CD4-positive, alpha-beta T cell treated with Interleukin-4 for 4 hours (primary cell): ENCODE measurements at places on chromosomes 16 and 17.

DNA sequence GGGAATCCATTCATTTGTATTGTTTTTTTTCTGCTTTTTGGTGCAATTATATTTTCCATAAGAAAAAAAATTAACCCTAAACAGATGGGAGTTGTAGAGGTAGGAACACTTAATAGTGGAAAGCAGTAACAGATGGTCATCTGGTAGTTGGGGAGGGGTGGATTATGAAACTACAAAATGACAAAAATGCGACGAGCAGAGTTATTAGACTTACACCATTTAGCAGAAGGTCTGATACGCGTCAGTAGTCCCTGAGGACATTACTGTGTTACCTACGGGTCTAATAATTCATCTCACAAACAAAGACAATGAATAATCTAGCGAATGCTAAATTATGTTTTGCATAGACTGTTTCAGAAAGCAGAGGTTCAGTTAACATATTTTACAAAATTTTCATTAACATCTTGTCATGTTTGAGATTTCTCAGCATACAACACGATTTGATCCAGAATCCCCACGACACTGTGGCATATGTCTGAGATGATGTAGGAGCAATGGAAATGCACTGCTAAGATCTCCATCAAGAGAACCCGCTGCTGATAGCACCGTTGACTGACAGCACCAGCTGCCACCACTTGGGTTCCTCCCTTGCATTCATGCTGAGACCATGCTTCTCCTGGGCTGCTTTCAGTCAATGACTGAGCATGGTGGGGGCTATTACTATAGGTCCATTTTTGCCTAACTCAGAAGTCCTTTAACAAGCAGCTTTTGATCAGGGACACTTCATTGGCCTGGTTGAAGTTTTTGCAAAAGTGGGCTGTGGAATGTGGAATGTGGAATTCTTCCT, 182.2 kb upstream of the CPHXL start:
- no peak for DNase-seq

- DNase-seq = no peak
Measured at GRCh38 chr16:66304961-66305360, 61.5 kb upstream of the CDH5 start.

DNA sequence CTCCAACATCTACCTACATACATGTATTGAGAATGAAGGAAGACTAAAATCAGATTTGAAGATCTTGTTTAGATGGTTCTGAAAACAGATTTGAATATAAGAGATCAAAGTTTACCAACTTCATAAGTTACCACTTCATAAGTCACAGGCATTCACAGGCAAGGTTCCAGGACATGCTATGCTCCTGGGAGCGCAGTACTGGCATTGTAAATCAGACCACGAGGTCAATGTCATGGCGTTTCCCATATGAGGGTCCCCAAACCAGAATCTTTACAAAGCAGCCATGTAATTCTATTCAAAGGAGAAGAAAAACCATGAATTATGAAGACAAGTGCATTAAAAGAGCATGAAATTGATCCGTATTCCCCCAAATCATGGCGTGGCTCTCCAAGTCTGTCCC, 3.0 kb downstream of the CDH11 start:
- DNase-seq = no peak

DNA sequence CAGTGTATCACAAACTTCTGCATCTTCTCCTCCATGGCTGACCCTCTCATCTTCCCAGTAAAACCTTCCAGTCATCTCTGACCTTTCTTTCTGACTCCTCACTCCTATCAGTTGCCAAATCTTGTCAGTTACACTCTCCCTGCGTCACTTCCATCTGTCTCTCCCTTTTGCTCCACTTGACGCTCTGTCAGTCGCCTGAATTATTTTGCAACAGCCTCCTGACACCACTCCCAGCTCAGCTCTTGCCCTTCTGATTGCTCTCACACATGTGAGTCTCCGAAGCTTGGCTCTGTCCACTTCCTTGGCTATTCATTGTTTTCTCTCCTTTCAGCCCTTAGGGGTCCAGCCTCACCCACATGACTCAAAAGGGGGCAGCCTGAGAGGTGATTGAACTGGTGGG, 27.7 kb downstream of the DHRS7C start:
- DNase-seq = no peak

DNA sequence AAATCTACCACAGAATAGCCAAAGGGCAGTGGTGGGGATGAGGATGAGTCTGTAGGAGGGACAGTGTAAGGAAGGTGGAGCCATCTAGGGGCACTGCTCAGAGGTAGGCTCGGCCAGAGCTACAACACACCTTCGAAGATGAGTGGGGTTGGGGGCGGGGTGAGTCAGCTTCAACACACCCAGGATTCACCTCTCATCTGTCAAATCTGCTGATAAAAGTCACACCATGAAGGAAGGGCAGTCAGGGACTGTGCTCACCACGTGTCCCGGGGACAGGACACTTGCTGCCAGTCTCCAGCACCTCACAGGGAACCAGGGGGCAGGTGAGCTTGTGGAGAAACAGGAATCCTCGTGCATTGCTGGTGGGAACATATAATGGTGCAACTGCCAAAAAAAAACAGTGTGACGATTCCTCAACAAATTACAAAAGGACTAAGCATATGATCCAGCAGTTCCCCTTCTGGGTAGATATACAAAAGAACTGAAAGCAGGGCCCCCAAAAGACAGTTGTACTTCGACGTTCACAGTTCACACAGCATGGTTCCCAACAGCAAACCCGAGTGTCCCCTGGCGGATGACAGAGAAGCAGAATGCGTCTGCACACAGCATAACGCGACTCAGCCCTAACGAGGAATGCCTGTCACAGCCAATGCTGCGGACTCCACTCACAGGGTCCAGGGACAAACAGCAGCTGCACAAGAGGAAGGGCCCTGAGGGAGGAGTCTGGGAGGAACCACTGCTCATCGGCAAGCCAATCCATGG, 133.1 kb downstream of the ANKRD11 start:
- DNase-seq = peak; percentile 44

- no peak for DNase-seq
Measured at GRCh38 chr16:88734361-88734728, 28.0 kb downstream of the CTU2 start.

- DNase-seq = no peak
Measured at GRCh38 chr16:11101695-11102522, 154.1 kb downstream of the SOCS1 start.

DNA sequence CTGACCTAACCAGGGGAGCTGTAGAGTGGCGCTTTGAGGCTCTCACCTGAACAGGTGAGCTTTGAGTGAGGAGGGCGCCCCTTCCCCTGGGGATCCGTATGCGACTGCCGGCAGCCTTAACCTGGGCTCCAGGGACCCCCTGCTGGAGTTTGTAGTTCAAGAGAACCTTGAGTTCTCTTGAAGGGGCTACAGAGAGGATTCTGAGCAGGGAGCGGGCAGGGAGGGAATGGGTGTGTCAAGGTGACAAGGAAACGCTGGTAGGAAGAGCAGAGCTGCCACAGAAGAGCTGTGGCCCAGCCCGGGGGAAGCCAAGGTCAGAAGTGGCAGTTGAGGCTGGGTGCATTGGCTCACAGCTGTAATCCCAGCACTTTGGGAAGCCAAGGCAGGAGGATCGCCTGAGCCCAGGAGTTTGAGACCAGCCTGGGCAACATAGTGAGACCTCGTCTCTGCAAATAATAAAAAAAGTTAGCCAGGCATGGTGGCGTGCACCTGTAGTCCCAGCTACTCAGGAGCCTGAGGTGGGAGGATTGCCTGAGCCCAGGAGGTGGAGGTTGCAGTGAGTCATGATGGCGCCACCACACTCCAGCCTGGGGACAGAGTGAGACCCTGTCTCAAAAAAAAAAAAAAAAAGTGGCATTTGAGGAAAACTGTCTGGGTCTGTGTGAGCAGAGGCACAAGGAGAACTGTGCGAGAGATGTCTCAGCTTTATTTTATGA, 1.2 kb downstream of the LLGL2 start:
- DNase-seq = no peak
